Ecto neural progenitor cell (in vitro differentiated cells): ENCODE measurements at places on chromosomes 11 and 22.
A peak's percentile ranks its signal among the peaks of the same experiment; 100 is the strongest.

DNA sequence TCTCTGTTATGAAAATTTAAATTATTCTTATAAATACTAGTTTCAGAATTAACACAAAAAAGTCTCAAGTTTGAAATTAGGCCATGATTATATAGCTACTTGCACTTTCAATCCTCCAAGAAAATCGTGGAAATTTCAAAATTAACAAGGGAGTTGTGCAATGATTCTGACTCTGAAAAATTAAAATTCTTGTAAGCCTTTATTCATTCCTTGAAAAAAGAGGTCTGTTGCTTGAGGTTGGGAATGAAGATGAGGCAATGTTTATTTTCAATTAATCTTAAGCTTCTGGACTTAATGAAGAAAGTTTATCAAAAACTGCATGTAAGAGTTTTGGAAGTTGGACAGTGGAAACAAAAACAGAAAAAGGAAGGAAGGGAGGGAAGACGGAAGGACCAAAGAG lies 128.2 kb upstream of the FIBIN start:
- no peak for DNase-seq

DNA sequence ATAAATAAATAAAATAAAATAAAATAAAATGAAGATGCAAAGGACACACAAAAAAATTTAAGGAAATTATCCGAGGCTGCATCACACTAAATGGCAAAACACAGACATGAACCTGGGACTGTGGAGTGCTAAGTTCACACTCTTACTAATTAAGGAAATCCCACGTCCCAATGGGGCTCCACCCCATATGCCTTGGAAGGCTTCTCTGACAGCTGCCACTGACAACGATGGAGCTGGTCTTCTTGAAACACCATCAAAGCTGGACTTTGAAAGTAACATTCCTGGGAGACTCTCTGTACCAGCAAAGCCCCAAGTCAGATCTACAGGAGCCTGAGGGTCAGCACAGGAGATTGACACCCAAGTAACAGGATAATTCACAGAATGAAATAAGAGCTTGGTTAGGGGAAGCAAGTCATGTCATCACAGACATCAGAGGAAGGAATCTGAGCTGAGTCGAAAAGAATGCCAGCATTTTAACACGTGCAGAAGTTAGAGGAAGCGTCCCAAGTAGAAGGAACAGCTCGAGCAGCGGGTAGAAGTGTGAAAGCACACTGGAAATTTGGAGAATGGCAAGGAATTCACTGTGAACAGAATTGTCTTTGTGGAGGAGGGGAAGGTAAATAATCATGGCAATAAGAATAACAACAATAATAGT lies 13.8 kb downstream of the TPST2 start:
- DNase-seq, result no peak

DNA sequence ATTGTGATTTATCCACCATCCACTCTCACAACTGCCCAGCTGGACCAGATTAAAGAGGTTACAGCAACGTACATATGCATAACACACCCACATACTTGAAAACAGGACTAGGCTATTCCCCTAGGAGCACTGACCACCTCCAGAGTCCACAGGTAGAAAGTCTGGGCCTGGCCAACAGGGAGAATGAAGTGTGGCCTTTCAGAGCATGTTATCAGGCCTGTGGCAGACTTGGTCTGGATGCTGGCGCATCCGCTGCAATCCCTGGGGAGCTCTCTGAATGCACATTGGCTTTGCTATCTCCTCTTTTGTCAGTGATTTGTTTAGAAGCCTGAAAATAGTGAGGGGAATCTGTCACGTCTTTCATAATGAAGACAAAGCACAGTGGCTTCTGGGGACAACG lies 86.7 kb downstream of the C11orf58 start:
- no peak for DNase-seq

- DNase-seq, result peak; percentile 69
Observed at GRCh38 chr11:32438866-32439489, 3.6 kb upstream of the WT1 start.

DNA sequence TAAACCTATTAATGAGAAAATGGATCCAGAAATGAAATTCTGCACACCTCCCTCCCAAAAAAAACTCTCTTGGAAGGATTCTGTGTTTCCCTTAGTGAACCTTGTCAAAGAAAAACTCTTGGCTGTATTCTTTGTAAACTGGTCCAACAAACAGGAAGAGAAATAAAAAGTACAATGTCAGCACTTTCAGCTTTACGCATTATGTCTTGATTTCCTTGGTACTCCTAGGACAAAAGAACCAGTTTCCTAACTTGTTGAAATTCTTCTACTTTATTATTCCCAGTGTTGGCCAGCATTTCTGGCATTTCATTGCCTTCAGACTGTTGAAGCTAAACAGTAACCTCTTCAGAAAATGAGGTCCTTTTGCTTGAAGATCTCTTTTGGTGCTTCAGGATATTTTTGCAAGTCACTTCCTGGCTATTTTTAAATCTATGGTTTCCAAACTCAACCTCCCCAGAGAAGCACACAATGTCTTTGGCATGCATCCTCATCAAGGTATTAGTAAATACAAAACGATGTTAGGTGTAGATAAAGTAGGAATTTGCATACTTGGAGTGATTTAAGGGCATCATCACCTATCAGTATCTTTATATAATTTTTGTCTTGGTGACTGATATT lies 342.7 kb downstream of the AASDHPPT start:
- no peak for DNase-seq

DNA sequence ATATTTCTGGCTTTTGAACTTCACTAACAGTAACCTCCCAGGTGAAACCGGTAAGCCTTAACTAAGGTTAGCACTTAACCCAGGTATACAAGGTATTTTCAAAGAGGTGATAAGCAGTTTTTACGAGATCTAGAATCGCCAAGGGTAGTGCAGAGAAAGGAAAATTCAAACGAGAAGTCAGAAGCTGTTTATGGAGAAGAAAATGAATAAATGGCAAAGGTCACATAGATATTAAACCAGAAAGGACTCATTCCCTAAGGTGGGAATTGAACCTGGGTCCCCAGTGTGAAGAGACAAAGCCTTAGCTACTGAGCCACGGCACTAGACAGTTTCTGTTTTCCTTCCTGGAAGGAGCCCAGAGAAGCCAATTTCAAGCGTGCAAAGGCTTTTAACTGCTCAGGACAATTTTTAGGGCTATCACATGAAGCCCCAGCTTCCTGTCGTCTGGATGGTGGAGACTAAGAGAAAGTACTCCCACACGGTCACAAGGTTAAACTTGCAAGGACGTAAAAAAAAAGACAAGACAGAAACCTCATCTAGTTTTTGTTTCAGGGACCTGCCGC lies 5.7 kb upstream of the C1QTNF6 start:
- no peak for DNase-seq

- no peak for DNase-seq
Observed at GRCh38 chr11:10329935-10330334, 25.1 kb downstream of the ADM start.

DNA sequence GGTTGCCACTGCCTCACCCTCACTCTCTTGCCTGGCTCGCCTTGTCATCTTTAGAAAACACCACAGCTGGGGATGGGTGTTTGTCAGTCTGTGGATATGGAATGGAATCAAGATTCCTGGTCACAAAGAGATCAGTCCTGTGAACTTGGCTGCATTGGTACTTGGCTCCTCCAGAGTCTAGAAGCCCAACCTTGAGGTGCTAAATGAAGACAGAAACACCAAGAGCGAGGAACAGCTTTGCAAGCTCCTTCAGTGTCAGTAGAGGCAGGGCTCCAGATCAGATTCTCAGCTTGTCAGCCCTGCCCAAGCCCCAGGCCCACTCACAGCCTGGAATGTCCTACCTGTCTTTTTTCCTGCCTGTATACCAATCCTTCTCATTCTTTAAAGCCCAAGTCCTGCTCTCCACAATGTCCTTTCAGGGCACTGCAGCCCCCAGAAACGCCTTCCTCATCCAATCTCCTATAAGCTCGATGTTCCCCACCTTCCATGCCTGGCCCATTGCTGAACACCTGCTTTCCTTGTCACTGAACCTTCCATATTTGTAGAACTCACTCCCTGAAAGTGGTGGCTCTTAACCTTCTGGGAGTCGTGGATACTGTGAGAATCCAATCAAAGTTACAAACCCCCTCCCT lies 188.9 kb downstream of the BCR start:
- peak; percentile 22 for DNase-seq

DNA sequence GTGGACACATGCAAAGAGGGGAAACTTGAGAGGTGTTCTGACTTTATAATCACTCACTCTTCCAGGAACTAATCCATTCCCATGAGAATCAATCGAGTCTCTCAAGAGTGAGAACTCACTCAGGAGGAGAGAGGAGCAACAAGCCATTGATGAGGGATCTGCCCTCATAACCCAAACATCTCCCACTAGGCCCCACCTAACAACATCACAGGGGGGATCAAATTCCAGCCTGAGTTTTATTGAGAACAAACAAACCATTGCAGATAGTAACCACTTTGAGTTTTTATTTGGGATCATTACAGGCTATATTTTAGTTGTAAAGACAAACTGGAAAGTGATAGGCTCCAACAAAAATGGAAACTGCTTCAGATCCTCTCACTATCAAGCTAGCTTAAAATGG lies 328.8 kb upstream of the CTSC start:
- DNase-seq, result no peak

DNA sequence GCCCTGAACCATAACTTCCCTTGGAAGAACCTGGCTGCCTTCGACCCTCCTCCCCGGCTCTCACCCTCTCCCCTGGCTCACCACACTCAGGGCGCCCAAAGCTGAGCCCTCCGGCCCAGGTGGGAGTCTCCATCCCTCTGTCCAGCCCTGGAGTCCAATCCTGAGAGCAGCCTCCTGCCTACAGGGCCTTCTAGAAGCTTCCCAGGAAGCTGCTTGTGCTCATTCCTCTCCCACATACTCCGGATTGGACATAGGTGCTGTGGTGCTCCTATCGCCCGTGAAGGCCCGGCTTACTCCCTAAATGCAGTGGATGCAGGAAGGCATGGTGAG lies 1332.0 kb downstream of the BRD1 start:
- DNase-seq, result no peak

DNA sequence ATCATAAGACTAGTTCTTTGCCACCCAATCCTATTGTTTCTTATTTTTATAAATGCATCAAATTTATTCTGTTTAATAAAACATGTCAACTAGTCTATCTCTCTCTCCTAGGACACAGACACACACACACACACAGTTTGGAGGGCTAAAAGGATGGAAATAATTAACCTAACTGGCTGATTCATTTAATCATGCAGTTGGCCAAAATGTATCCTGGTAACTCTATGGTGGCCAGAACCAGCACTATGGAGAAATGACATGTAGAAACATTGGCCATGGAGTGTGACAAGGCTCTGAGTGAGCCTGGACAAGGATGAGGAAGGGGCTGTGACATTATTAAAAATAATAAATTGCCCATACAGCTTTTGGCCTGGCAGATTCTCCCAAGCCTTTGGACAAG lies 64.1 kb downstream of the CLPB start:
- DNase-seq, result no peak

GRCh38 chr11:27848423-27848822 lies 148.2 kb upstream of the BDNF start:
- DNase-seq, result no peak

DNA sequence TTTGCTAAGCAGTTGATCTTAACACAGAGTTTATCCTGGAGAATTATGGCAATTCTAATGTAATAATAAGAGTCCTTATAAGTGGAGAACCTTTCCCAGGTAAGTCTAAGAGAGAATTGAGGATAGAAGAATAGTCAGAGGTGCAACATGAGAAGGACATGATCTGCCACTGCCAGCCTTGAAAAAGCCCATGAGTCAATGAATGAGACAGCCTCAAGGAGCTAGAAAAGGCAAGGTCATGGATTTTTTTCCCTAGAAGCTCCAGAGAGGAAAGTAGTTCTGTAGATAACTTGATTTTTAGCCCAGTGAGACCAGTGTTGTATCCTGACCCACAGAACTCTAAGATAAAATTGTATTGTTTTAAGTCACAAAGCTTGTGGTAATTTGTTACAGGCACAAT lies 16.9 kb downstream of the MS4A6A start:
- DNase-seq, result no peak

GRCh38 chr11:62677156-62677555 lies 1.7 kb downstream of the UBXN1 start:
- no peak for DNase-seq
